ENCODE measurements at places on chromosomes 1 and 21.

DNA sequence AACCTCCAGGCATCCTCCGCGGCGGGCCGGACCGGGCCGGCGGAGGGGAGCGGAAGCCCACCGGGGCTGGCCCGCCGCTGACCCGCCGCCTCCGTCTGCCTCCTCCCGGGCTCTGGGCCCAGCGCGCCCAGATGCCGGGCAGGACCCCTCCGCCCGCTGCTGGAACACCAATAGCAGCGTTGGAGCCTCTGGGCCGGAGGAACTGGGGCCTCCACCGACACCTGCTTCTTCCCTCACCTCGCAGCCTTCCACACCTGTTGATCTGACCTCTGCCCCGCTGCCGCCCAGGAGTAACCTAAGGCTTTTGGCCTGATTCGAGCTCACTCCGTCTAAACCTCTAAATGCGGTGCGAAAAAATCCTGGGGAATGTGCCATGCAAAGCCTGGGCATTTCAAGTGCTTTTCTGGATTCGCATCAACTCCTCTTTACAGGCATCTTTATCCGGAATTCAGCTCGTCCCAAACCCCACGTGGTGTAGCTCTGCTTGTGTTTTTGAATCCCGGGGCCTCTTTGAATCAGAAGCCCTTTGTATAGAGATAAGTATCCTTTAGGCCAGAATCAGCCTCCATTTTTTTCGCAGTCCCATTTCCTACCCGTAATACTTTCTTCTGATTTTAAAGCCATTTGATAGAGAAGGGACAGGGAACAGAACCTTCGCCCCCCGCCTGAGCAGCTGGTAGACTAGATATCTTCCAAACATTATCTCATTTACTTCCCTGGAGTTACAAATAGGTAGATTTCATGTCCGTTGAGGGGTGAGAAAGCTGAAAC lies 680 bp upstream of the CNN3 start:
- DNase-seq = no peak

DNA sequence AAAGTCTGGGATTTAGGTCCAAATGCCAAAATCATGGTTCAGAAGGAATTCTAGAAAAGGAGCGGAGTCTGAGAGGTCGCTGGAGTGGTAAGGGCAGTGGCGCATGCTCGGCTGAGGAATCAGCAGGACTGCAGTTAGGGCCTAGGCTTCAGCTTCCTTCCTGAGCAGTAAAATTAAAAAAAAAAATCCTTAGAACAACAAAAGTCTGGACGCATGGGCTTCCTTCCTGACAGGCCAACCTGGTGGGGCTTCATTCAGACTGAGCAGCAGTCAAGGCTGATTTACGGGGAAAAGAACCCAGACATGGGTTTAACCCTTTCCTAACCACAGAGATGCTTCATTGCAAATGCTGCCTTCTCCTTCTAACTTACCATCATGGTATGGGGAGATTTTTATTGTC lies 17.1 kb downstream of the RNF220 start:
- DNase-seq = no peak

- no peak for DNase-seq
Observed at GRCh38 chr1:236287356-236287755, 5.6 kb upstream of the ERO1B start.

- DNase-seq = no peak
Observed at GRCh38 chr1:59751801-59752200, 62.9 kb upstream of the HOOK1 start.

DNA sequence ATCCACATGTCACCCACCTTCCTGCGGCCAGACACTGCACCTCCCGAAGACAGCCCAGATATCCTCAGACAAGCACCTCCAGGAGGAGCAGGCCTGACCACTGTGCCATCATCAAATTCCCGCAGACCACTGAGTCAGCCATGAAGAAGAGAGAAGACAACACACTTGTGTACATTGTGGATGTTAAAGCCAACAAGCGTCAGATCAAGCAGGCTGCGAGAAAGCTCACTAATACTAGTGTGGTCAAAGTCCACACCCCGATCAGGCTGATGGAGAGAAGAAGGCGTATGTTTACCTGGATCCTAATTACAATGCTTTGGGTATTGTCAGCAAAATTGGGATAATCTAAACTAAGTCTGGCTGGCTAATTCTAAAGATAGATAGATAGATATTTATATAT lies 41.4 kb upstream of the BECN2 start:
- no peak for DNase-seq

GRCh38 chr1:8378178-8378577 lies 60.3 kb downstream of the SLC45A1 start:
- no peak for DNase-seq

DNA sequence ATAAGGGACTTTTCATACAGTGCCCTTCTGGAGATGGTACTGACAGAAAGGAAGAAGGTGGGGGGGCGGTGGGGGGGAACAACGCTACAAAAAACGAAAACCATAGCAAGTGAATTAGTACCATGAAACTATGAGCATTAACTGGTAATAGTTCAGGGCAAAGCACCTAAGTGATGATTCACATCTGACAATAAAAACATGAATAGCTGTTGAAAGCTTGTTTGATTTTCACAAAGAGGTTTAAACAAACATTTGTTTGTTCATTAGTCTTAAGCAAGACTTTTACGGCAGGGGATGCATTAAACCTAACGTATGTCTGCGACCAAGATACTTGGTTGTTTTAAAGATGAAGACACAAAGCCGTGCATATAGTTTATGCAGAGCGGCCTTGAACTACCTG lies 177.5 kb downstream of the LMO4 start:
- DNase-seq = no peak

- DNase-seq = no peak
Observed at GRCh38 chr1:154488922-154489321, 13.1 kb upstream of the TDRD10 start.

- DNase-seq = no peak
Observed at GRCh38 chr1:160811147-160811546, 15.2 kb downstream of the LY9 start.

- DNase-seq = no peak
Observed at GRCh38 chr1:189158155-189158554, 1319.5 kb downstream of the BRINP3 start.

DNA sequence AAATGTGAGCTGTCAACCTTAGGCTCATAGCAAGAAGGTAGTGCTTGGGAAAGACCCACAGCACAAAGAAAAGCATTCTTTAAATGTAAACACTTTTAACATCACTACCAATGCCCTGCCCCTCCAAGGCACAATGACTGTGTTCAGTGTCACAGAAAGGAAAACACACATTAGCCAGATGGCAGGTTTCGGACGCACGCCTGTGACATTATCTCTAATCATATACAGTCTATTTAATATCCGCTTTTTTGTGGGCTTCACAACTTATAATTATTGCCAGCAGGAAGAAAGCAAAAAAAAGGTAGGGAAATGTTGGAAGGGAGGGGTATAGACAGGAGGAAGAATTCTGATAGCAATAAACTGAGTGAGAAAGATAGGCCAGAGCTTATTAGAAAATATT lies 112.4 kb upstream of the BEND5 start:
- DNase-seq = no peak

DNA sequence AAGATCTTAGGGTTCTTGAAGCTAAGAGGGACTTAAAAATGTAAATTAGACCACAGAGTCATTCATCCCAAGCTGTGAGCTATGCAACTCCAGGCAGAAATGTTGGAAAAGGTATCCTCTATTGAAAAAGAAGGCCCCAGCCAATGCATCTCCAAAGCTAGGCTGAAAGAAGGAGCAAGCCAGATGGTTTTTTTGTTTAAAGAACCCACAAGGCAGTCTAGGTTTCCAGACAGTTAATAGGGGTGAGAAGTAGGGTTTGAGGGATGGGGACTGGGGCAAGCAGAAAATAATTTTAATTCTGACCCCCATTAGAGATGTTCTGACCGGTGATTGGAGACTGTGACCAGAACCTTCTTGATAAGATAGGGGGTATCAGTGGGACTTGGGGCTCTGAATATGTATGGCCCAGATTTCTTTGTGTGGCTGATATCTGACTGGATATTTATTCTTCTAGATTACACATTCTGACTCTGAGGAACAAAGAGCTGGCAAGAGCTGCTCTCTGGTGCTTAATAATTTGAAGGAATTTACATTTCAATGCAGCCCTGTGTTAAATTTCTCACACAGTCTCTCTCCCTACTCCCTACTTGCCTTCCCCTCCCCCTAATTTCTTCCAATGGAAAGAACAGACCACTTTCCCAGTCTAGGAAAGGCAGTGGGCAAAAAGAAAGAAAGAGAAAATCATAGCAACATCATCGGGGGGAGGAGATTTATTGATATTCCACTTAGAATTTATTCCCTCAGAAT lies 104.9 kb downstream of the NUF2 start:
- DNase-seq = no peak

DNA sequence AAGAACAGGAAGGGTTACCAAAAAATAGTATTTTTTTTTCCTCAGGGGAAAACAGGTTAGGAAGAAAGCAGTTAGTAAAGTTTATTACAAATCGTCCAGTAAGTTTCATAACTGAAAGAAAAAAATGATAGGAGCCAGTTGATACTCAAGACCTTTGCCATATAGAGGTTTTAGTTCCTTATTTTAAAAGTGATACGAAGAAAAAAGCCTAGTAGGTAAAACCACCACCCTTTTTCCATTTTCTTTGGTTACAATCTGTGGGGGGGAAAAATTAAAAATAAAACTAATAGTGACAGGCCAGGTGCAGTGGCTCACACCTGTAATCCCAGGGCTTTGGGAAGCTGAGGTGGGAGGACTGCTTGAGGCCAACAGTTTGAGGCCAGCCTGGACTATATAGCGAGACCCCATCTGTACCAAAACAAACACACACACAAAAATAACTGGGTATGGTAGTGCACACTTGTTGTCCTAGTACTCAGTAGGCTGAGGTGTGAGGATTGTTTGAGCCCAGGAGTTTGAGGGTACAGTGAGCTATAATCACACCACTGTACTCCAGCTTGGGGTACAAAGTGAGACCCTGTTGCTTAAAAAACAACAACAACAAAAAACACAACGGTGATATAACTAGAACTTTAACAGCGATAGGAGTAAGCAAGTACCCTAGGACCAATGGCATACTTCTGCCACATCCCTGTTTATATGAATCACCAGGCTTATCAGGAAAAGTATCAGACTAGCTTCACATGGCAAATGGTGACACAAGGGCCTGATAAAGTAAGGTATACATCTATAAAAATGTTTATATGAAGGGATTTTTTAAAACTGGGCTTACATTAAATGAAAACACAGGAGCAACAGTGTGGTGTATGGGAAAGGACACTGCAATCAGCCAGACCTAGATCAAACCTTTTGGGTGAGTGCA lies 5.4 kb downstream of the TMEM59 start:
- no peak for DNase-seq

DNA sequence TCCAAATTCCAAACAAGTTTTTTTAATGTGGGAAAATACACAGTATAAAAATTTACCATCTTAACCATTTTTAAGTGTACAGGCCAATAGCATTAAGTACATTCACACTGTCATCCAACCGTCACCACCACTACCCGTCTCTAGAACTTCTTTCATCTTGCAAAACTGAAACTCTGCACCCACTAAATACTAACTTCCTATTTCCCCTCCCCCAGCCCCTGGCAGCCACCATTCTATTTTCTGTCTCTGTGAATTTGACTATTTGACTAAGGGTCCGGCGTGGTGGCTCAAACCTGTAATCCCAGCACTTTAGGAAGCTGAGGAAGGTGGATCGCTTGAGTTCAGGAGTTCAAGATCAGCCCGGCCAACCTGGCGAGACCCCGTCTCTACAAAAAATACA lies 36.1 kb downstream of the CLSTN1 start:
- peak; percentile 49 for DNase-seq

- no peak for DNase-seq
Observed at GRCh38 chr1:231364192-231364591, 26.1 kb downstream of the SPRTN start.

- DNase-seq = no peak
Observed at GRCh38 chr1:110420874-110421793, 13.6 kb upstream of the LAMTOR5 start.

GRCh38 chr1:107677697-107678096 lies 287.3 kb downstream of the VAV3 start:
- no peak for DNase-seq

DNA sequence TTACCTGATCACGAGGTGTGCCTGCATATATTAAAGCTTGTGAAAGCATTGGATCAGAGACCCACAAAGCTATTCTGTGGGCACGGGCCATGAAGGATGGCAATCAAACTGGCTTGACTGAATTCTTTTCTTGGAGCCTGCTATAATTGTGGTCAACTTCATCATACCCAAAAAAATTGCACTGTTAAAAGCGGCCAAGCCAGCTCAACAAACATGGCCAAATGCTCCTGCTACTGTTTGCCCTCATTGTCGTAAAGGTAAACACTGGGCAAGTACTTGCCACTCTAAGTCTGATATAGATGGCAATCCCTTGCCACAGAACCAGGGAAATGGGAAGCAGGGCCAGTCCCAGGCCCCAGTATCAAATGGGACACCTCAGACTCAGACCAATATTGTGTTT lies 6.6 kb upstream of the GSTM5 start:
- no peak for DNase-seq

- no peak for DNase-seq
Observed at GRCh38 chr1:25004355-25004754, 74.3 kb upstream of the RUNX3 start.

GRCh38 chr21:29808153-29808552 lies 131.6 kb downstream of the GRIK1 start:
- DNase-seq = no peak

- DNase-seq = no peak
Observed at GRCh38 chr1:47672622-47673021, 234.8 kb downstream of the FOXD2 start.

- DNase-seq = no peak
Observed at GRCh38 chr1:60621368-60621851, 461.0 kb upstream of the NFIA start.

DNA sequence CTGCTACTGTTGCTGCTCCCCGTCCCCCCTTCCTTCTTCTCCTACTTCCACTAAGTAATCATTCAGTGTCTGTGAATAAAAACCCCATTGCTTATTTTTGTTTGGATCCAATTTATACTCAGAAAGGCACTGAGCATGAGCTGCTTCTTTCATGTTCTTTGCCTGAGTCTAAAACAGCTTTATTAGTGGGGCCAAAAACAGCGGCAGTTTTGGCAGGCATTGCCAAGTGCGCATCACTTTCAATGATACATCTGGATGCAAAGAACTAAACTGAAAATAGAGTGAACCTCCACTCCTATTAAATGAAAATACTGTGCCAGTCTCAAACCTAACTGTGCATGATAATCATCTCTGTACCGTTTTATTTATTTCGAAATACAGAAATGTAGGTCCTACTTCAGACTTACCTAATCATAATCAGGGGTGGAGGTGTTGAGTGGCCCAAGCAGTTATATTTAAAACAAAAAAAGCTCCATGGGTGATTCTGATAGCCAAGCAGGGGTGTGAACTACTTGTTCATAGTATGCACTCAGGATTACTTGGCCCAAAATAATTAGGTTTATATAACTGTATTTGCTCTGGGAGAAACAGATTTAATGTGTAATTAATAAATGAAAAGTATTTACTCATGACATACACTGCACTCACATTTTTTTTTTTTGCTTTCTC lies 48.4 kb downstream of the NEK7 start:
- no peak for DNase-seq
